Thymus (tissue), 14 donors: ENCODE measurements at places on chromosomes 5 and 9.

DNA sequence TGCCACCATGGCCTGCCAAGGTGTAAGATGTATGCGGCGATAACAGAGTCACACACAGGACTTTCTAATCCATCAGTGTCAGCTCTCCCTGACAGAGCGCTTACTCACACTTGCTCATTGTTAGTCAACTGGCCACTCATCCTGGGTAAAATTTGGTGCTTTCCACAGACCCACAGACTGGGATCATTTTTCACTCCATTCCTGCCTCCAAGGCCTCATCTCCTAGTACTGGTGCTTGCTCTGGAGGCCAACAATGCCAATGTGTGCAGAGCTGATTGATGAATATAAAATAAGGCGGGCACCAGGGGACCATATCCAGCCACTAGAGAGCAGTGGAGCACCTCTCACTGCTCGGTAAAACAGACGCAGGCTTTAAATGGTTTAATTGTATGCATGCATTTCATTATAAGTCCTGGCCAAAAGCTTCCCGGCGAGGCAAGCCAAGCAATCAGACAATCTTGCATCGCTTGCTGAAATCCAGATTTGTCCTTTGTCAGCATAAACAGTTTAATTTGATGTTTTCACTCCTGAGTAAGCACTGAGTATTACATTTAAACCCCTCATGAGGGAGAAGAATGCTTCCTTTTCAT is 22.3 kb downstream of the PSMB7 start:
- no peak for DNase-seq

GRCh38 chr5:133113331-133114061 is 61.7 kb downstream of the HSPA4 start:
- no peak for DNase-seq

DNA sequence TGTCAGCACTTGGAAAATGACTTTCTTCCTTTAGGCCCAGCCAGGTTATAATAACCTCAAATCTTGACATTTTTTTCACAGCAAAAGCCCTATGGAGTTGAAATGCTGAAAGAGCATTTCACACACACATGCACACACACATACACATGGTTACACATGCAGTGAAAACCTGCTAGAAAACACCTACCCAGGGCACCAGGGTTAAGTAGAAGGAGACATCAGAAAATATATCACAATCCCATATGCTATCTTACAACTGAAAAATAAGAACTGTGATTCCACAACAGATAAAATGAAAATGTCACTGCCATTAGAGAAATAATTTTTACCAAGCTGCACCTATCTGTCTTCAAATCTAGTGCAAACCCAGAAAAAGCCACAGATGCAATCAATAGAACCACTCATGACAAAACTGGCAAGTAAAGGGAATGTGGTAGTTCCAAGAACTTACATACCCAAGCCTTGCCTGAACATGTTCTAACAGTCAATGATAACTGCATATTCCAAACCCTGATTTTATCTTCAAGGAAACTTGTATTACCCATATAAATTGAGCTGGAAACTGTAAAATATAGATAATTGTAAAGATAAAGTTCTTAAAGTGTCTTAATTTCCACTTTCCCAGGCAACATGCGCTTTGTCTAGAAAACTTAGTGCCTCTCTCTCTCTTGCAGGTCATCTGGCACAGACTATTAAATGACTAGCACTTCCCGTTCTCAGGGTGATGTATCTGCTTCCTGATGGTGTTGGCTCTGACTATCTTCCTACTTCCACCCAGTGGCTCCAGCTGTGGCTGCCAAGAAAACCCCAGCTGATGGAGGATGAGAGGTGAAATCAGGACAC is 250.2 kb upstream of the PTGER4 start:
- DNase-seq = no peak

- no peak for DNase-seq
Observed at GRCh38 chr5:161641444-161641843, 44.1 kb upstream of the GABRA6 start.

DNA sequence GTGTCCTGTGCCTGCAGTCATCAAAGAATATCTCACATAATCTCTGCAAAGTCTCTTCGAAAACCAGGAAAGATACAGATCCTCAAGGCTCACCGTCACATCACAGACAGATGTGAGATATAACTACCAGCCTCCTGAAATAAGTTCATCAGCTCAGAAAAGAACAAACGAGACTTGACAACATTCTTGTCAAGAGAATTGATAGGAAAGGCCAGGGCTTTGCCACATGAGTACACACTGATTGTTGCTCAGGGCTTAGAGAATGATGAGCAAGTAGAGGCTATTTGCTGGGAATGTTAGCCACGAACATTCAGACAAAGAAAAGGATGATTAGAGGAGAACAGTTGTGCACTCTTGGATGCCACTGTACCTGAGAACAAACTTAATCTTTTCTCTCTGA is 535.1 kb downstream of the ELAVL2 start:
- DNase-seq = no peak

DNA sequence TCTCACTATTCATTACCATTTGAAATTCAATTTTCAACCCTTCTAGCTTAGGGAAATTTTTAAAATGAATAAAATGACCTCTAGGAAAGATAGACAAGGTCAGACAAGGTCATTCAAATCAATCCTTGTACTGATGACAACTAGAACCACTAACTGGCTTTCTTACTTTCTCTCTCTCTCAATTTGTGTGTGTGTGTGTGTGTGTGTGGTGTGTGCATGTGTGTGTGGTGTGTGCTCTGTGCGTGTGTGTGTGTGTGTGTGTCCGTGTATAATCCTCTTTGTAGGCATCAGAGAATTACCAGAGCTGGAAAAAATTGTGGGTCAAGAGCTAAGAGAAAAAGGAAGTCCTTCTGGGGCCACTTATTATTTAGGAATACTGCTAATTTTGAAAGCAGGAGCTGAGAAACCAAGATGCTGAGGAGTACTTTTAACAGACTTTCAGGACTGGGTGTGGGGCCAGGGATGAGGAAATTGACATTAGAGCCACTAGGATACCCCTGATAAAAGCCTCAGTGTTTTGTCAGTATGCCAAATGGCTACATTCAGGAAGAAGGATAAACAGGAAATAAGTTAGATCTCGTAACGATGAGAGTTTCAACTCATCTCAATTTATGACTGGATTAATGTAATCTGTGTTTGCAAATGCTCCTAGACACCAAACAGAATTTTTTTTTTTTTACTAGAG is 723.3 kb downstream of the CETN3 start:
- no peak for DNase-seq

DNA sequence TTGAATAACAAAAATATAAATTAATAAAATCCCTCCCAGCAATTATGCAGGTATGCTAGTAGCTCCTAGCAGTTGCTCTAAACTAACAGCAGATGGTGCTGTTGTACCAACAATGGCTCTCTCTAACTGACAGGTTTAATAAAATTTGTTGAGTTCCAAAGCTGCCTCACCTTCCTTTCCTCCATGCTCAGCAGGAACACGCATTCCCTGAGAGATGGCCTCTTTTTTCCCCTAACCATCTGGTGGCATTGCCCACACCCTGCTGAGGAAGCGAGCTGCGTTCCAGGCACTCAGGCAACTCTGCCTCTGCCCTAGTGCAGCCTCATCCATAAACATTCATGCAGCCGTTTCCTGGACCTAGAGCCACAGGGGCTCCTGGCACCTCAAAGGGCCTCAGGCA is 106.2 kb downstream of the KLHL3 start:
- DNase-seq = no peak

GRCh38 chr9:3023449-3023848 is 179.6 kb upstream of the PUM3 start:
- no peak for DNase-seq

- no peak for DNase-seq
Observed at GRCh38 chr5:17406423-17406838, 91.6 kb upstream of the TAF11L2 start.

DNA sequence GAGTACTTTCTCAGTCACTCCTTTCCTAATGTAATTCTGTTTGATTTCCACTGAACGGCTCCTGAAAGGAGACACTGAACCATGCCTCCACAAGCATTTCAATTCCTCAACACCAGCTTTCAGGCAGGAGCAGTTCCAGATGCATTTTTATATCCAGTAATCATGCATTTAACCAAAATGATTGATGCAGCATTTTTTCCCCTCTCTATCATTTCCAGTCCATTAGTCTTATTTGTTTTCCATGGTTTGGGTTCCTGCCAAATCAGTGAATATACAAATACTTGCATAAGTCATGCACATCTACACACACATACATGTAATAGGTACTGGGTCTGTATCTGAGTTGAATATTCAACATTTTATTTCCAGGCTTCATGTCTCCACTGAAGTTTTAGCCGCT is 122.7 kb downstream of the GRIA1 start:
- no peak for DNase-seq

DNA sequence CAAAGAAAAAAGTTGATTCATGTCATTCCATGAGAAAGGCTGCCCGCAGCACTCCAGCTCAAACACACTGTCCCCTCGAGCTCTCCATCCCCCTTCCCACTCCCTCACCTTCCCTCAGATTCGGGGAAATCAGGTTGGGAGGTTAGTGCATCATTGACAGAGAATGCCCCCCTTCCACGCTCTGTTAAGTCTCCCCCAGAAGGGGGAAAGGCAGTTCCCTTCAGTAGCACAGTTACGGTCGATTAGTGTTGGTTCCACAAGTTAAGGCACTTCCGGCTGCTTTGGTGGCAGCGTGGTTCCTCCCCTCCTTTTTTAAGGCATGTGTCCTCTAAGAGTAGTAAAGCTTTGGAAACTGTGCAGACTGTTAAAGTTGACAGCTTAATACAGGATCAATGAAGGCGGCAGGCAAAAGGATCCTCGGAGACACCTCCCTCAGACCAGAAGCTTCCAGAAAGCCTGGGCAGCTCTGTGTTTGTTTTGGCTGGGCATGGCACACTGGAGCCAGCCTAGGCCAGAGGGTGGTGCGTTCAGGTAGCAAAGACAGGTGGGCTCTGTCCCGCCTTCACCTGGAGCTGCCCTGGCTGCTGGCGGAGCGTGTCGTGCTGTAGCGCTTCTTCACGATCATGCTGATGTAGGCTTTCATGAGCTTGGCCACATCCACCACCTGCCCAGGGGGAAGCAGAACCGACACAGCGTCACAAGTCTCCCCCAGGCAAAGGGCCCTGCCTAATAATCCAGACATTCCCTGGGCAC is 49.5 kb upstream of the RETREG1 start:
- DNase-seq = no peak
